Caudate nucleus (tissue), 63 donors: ENCODE measurements at places on chromosomes 2 and 18.

DNA sequence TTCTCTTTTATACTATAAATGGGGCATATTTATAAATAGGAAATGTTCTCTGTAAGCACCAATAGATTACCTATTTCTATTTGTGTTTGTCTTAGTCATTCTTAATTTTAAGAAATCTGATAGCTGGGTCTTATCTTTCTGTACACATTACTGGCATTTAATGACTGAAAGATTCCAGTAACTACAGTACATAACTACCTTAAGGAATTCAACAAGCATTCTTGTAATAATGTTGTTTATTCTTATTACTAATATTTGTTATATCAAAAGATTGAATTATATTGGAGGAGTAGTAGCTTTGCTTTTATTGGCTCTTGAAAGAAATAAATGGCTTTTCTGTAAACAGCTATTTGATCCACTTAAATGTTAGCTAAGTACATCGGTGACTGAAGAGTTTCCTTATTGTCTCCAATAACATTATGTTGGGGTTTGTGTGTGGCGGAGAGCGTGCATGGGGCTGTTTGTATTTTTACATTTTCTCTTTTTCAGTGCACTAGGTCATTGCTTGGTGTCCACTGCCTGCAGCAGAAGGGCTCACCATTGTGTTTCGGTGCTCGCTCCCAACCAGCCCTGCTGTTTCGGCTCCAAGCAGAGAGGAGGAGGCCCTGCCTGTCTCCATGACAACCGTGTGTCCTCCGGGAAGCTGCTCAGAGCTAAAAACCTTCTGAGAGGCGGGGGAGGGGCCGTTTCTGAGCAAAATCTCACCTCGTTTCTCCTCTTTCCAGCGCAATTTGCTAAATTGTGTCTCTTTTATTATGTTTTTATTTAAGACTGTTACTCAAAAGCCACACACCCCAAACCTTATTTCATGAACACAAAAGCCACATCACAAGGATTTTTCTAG, 112.5 kb upstream of the SLC38A11 start:
- peak; percentile 70 for DNase-seq

DNA sequence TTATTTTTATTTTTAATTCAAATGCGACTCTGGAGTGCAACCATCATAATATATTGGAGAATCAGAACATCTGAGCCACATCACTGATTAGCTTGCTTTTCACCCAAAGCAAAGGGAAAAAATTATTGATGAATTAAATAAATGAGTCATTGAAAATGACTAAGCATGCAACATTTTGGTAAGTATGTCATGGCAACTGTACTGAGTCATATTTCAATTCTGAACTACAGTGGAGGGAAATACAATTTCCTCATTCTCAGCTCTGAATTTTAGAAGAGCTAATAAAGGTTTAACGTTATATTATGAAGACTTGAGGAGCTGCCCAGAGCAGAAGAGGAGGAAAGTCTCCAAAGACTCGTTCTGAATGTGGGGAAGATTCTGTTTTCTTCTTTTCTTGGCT, 89.6 kb upstream of the CCDC68 start:
- DNase-seq, result no peak

DNA sequence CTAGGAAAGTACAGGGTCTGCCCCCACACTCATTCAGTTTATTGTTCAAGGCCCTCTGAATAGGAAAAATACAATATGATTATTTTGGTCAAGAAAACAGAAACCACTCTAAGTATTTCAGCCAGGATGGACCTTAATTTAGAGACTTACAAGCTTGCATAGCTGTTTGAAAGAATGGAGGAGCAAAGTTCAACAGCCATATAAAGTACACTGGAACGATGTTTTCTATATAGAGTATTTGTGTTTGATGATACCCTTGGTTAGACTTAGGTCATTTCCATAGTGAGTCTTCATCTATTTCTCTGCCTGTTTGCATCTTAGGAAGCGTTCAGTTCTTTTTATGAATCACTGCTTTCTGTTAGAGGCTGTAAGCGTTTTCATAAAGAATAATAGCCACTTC, 366.2 kb downstream of the NUP35 start:
- no peak for DNase-seq

DNA sequence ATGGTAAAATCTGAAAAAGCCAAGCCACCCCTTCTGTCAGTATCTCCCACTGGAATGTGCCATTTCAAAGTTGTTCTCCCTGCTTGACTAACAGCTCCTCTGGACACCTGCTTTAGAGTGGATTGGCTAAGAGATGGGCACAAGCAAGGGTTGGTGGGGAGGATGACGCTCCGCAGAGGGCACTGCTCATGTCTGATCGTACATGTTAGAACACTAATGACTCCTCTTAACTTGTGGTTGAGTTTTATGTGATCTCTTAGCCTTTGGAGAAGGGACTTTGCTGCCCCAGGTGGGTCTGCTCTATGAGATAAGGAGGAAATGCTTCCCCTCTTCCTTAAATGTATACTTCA, 8.2 kb upstream of the KIAA2012 start:
- no peak for DNase-seq

DNA sequence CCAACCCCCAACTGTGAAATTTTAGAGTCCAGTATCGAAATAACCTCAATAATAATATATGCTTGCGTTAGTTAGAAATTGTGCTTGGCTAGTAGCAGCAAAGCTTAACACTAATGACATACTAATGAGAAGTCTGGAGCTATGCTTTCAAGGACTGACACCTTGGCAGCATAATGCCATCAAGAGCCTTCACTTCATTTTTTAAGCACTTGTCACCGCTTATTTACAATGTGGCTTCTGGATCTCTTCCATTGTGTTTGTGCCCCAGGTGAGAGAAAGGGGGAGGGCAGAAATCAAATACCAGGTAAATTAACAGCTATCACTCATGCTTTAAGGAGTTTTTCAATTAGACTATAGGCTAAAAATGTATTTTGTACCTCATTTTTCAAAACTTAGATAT, 101.5 kb downstream of the CDH7 start:
- DNase-seq, result no peak

GRCh38 chr2:29991086-29991485, 69.7 kb upstream of the ALK start:
- DNase-seq, result no peak

GRCh38 chr2:227219312-227220105, 55.1 kb downstream of the COL4A3 start:
- no peak for DNase-seq

DNA sequence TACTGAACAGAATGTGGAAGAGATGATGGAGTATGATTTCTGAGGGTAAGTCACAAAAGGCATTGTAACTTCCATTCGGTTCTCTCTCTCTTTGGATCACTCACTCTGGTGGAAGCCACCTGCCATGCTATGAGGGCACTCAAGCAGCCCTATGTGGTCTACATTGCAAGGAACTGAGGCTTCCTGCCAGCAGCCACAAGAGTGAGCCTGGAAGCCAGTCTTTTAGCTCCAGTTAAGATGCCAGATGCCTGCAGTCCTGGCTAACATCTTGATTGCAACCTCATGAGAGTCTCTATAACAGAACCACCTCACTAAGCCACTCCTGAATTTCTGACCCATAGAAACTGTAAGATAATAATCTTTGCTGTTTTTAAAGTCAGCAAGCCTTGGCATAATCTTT, 935.7 kb downstream of the LRP1B start:
- DNase-seq, result no peak

GRCh38 chr2:50513724-50514123, 518.2 kb downstream of the NRXN1 start:
- no peak for DNase-seq

DNA sequence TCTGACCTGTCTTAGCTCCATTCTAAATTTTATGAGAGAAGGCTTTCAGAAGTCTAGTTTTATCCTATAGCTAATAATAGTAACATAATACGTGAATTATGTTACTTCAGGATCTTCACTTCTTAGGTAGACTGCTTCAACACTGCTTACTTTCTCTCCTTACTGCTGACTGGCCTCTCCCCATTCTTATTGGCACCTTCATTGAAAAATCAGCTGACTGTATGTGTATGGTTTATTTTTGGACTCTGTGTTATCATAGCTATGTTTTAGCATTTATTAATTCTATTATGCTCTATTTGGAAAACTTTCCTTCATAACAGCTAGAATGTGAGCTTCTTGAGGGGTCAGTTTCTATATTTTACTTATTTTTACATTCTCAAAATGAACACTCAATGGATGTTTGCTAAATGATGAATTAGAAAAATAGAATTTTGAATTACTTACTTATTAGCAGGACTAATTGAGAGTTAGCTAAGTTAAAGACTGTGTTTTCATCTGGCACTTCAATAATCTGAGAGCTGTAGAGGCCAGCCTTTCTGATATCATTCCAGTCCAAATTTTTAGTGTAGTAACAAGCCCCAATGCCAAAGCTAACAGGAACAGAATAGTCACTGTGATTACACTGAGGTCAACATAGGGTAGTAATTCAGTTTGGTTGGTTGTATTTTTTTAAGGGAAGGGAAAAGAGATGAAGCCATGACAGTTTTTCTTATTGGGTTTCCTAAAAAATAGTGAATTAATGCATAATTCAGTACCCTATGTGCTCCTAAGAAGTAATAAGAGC, 92.3 kb downstream of the TTC27 start:
- DNase-seq, result no peak

DNA sequence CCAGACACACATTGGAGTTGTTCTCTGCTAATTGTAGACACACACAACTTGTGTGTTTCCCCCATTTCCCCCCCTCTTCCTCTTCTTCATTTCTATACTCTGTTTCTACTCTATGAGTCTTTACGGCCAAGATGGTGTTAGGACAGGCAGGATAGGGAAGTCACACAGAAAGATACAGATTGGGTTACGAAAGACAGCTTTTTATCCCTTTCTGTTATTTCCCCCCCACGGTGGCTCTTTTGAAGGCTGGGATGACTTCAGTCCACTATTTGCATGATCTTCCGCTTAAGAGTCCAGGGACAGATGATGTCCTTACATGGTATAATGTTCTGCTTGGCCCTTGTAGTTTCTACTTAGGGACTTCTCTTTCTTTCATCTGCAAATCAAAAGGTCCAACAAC, 1.6 kb upstream of the EMILIN2 start:
- no peak for DNase-seq

- no peak for DNase-seq
Measured at GRCh38 chr2:181178130-181178529, 197.7 kb downstream of the UBE2E3 start.

- no peak for DNase-seq
Measured at GRCh38 chr18:56162311-56163265, 475.8 kb downstream of the TXNL1 start.

- no peak for DNase-seq
Measured at GRCh38 chr2:188628989-188629752, 337.5 kb downstream of the GULP1 start.

DNA sequence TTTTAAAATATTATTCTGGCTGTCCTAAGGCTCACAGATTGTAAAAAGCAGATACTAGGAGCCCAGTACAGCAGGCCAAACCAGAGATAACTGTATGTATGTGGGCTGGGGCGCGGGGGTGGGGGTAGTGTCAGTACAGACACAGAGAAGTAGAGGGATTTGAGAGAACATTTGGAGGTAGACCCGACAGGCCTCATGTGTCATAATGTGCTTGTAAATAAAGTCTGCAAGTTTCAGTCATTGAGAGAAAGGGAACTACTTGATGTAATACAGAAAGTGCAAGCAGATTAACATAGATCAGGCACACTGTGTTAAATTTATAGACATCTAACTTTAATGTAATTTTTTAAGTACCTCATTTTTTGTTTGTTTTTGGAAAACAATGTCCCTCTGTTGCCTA, 7.4 kb upstream of the POLI start:
- no peak for DNase-seq
